Bronchial epithelial cell (primary cell): ENCODE measurements at places on chromosomes 1 and 21.
A peak's percentile ranks its signal among the peaks of the same experiment; 100 is the strongest.

GRCh38 chr1:153652805-153653500 is 5.5 kb upstream of the SNAPIN start:
- peak; percentile 80 for DNase-seq

- no peak for DNase-seq
Measured at GRCh38 chr1:242743983-242744780, 219.7 kb upstream of the PLD5 start.

DNA sequence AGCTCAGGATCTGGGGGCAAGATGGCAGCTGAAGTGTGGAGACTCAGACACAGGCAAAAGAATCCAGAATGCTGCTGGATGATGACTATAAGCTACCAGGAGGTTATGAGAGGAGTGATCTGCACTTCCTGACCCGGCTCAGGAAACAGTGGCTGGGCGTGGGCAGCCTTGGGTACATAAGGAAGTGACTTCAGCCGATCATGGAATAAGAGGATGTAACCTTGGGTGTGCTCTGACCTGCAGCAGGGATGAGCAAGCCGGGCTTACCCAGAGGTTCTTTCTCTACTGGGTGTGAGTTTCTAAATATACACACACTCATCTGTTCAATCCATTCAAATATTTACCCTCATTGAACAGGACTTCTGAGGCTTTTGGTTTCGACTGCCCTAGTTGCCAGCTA is 62.7 kb downstream of the CD34 start:
- peak; percentile 97 for DNase-seq

GRCh38 chr21:42766739-42767560 is 112.4 kb downstream of the WDR4 start:
- no peak for DNase-seq

- DNase-seq, result no peak
Measured at GRCh38 chr1:205980237-205980870, 22.8 kb downstream of the RAB7B start.

DNA sequence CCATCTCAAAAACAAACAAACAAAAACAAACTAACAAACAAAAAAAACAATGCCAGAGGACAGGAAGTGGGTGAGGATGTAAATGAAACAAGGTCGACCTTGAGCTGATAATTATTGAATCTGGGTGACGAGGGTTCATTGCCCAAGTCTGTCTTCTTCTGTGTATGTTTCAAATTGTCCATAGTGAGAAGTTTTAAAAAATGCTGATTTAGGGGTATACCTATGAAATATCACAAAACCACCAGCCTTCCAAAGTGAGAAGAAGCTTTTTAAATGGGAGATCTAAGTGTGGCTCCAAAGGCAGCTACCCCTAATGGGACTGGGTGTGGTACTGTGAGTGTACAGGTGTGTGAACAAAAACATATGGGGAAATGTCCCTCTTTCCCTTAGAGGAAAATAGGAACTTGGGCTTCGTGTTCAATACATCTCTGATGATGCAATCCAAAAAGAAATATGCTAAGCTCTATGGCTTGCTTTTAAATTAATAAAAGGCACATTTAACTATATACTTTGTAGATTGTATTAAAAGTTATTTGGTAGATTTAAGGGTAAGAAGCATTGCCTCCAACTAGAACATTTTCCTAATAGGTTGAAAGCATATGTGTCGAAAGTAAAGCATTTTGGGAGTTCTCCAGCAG is 33.1 kb upstream of the VPS26C start:
- no peak for DNase-seq

- DNase-seq, result peak; percentile 30
Measured at GRCh38 chr1:208499026-208499425, 254.8 kb upstream of the PLXNA2 start.

DNA sequence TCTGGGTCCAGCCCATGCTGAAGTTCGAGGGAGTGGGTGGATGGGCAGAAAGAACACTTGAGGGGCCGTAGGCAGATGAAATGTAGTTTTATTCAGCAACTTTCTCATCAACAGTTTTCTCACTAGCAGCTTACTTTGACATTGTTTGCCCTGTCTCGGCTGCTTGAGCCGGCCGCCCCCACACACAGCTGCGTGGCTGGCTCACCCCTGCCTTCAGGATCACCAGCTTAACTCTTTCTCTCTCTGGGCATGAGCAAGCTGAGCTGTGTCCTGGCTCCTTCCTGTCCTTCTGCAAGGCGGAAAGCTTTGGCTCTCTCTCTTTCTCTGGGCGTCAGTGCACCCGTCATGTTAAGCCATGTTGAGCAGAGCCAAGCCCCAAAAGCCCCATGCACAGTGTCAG is 104.4 kb upstream of the GNG12 start:
- no peak for DNase-seq

- DNase-seq, result no peak
Measured at GRCh38 chr1:212680680-212681389, 18.8 kb downstream of the BATF3 start.

DNA sequence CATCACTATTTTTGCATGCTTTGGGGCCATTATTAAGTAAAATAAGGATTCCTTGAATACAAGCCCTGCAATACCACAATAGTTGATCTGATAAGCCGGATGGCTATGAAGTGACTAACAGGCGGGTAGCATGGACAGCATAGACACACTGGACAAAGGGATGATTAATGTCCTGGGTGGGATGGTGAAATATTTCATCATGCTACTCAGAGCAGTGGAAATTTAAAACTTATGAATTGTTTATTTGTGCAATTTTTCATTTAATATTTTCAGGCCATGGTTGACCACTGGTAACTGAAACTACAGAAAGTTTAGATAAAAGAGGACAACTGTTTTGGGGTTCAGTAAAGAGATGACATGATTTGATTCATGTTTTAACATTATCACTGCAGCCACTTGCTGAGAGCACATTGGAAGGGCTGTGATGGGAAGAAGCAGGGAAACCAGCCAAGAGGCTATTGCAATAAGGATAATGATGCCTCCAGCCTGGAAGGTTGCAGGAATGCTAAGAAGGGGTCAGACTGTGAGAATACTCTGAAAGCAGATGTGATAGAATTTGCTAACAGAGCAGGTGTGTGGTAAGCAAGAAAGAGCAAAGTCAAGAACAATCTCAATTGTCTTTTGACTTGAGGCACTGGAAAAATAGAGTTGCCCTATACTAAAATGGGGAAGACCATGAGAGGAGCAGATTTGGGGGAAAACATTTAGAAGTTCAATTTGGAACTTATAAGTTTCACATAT is 62.5 kb upstream of the TNFSF4 start:
- DNase-seq, result peak; percentile 86

GRCh38 chr1:205945069-205945468 is 1.8 kb upstream of the SLC26A9 start:
- no peak for DNase-seq

DNA sequence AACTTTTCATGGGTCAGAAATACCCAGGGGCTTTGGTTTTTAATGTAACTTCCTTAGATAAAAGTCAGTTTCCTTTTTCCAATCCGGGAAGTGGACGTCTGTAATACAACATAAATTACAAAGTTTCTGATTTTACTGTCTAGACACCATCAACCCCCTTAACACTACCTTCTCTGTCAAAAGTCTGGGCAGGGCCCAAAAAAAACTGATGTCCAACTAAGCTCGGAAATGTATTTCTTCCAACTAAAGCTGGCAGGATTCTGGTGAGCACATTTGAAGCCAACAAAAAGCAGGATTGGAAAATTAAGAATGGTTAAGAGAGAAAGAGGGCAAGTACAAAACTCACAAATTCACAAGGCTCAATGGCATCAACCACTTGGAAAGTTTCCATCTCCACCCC is 24.3 kb downstream of the DDAH1 start:
- no peak for DNase-seq

DNA sequence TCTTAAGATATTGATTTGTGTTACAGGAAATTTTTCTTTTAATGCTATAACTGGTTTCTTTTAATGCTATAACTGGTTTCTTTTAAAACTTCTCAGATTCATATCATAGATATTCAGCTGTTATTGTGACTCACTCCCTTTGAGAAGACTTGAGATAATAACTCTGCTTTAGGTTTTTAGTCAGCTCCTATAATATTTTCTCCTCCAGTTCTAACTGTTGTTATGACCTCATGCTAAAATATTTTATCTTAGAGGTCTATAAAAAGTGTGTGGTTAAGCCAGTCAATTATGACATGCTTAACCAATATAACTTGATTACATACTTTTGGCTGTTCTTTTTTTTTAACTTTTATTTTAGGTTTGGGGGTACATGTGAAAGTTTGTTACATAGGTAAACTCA is 280.2 kb downstream of the PTGER3 start:
- DNase-seq, result no peak

DNA sequence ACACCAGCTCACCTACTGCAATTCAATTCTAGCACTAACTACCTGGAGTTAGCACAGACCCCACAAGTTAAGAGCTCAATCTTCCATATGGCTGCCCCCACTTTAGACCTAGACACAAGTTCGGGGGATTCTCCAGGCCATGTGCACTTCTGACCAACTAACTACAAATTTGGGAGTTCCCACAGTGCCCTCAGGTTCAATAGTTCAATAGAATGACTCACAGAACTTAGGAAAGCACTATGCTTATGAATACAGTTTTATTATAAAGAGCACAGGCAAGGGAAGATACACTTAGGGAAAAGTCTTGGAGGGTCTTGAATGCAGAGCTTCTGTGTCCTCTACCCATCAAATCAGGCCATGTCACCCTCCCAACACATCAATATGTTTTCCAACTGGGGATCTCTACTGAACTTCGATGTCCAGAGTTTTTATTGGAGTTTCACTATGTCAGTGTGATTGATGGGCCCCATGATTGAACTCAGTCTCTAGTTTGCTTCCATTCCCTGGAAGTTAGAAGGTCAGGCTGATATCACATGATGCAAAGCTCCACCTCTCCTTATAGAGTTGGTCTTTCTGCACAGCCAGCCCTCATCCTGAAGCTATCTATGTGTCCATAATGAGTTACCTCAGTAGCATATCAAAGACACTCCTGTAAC is 46.1 kb downstream of the RAVER2 start:
- no peak for DNase-seq

DNA sequence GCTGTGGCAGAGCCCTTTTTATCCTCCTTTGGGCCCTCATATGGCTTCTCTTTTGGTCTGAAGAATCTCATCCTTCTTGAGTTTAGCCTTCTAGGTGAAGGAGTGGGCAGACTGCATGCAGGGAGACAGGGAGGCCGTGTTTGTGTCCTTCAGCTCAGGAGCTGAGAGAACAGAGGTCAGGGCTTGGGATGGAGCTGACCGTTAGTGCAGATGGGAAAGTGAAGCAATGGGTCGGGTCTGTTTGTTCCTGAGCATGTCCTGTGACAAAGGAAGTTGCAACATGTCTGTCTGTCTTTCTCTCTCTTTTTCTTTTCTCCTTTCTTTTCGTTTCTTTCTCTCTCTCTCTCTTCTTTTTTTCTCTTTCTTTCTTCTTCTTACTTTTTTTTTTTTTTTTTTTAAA is 14.9 kb downstream of the MAPKAPK2 start:
- DNase-seq, result no peak

- peak; percentile 84 for DNase-seq
Measured at GRCh38 chr1:114015075-114015474, 35.8 kb downstream of the OLFML3 start.
